NCI-H2081 (cell line): ENCODE measurements at places on chromosomes 5 and 9.

DNA sequence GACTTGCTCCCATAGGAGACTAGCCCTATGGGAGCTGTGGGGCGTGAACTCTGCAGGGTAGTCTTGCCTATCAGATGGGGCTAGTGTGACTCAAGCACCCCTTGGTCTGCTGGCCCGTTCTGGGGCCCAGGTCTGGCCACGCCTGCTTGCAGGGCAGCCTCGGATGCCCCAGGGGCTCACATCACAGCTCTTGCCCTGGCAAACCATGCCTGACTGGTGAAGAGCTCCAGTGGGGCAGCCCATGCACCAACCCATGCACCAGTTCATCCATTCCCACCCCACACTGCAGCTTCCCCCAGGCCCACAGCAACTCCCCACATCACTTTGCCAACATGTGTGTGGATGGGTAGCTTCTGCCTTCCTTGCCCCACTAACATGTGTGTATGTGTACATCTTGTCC lies 93.9 kb upstream of the PRLR start:
- no peak for DNase-seq

DNA sequence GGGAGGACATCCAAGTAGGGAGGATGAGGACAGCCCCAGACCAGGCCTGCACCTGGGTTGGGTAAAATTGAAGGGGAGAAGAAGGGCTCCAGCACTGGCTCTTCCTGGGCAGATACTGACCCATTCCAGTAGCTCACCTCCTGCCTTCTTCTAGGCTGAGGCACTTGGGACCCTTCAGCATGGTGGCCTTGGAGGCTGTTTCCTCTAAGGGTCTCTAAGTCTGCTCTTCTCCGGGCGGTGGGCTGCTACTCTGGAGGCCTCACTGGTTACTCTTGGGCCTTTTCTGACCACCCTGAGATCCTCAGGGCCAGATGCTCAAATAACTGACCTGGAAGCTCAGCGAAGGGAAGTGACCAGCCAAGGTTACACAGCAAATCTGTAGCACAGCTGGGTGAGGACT lies 2.8 kb upstream of the TIFAB start:
- no peak for DNase-seq

GRCh38 chr5:24497591-24498157 lies 147.1 kb downstream of the CDH10 start:
- no peak for DNase-seq

DNA sequence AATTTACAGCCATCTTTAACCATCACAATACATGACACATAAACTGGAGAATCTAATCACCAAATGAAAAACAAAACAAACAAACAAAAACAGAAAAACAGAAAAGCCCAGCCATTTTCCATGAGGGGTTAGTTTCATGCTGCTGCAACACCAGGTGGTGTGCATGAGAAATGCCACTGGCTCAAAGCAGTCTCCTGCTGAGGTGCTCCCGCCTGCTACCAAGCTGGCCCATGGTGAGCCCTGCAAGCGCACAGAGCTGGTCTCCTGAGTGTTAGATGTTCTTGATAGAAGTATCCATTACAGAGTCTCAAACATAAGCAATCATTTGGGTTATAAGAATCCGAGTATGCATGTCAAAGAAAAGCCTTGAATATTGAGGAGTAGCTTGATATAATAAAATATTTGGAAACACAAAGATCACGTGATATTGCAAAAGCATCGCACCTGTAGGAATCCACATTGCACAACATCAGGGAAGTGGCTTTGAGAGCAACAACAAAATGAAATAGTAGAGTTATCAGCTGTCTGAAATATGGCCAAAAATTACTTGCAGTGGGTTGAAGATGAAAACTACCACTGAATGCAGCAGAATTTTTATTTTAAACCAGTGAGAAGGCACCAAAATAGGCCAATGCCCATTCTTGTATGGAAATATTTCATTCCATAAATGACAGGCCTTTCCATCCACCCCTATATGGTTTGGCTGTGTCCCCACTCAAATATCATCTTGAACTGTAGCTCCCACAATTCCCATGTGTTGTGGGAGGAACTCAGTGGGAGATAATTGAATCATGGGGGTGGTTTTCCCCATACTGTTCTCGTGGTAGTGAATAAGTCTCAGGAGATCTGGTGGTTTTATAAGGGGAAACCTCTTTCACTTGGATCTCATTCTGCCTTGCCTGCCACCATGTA lies 194.8 kb downstream of the SYK start:
- no peak for DNase-seq

- DNase-seq: no peak
Measured at GRCh38 chr5:142869886-142870285, 99.7 kb downstream of the ARHGAP26 start.

DNA sequence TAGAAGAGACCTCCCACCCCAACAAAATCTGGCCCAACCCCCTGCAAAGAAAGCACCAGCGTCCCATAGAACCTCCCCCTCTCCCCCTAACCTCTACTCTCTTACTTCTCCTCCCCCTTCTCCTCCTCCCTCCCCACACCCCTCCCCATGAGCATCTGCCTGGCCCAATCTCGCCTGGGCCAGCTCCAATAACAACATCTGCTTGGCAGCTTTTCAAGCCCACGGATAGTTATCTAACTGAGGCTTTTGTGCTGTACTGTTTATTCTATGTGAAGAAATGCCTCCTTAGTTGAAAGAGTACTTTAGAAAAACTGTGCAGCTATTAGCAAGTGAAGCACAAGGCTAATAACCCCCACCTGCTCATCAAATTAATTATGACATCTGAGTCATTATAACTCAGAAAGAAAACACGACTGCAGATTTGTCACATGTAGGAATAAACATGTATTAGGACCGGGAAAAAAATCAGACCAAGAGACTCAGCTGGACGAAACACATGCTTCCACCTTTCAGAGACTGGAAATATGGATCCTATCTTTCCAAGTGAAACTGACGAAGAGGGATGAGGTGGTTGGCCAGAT lies 42.8 kb downstream of the NFIB start:
- peak; percentile 95 for DNase-seq

- DNase-seq: peak; percentile 48
Measured at GRCh38 chr9:72315089-72315509, 49.9 kb downstream of the ZFAND5 start.

- no peak for DNase-seq
Measured at GRCh38 chr5:160245506-160246086, 16.3 kb downstream of the FABP6 start.

DNA sequence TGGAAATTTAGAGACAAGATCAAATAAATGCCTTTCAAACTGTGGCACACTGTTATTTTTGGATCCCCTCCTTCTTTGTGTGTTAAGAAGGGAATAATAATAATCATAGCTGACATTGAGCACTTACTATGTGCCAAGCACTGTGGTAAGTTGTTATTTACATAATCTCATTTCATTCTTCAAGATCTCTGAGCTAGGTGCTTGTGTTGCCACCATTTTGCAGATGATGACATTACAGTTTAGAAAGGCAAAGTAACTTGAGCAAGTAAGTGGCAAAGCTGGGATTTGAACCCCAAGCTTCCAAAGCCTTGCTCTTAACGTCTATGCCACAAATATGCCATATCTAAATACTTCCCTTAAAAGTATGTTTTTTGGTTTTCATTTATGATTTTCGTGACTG lies 121.8 kb upstream of the TMEM161B start:
- DNase-seq: no peak

- no peak for DNase-seq
Measured at GRCh38 chr9:81664638-81665222, 24.6 kb downstream of the TLE1 start.

DNA sequence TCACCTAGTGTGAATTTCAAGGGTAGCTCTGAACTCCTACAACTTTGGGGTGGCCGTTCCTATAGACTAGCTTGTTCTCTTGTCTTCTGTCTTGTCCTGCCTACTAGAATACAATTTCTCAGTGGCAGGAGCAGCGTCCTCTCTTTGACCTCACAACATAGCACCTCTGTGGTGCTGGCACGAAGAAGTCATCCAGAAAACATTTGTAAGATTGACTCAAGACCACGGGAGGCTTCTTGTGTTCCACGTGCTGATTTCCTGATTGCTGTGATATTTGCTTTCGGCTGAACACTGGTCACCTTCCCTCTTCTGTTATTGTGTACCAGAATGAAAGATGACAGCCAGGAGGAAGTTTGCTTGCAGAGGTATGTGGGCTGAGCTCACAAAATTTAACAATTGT lies 27.0 kb downstream of the SLC1A1 start:
- no peak for DNase-seq

DNA sequence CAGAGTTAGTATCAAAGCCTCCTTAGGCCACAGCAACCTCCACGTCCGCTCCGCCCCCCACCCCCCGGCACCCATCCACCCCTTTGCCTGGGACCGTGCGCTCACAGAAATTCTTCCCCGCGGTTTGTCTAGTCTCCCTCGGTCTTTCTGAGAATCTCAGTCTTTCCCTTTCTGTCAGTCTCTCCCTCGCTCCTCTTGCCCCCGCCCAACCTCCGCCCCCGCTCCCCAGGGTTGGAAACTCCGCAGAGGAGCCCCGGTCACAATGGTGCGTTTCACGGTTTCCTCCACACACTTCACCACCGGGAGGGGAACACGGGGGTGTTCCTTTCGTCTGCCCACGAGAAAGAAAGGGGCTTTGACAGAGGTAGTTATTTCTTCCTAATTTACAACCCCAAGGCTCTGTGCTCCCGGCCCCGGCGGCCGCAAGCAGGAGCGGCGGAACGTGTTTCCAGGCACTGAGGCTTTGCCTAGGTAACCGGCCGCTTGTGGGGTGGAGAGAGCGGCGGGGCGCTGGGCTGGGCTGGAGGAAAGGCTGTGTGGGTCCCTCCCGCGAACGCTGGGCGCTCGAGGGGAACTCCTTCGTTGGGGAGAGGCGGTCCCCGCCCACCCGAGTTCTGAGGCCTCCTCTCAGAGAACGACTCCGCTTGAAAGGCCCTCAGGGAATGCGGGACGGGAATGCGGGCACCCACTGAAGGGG lies 2.1 kb downstream of the NR4A3 start:
- DNase-seq: no peak

DNA sequence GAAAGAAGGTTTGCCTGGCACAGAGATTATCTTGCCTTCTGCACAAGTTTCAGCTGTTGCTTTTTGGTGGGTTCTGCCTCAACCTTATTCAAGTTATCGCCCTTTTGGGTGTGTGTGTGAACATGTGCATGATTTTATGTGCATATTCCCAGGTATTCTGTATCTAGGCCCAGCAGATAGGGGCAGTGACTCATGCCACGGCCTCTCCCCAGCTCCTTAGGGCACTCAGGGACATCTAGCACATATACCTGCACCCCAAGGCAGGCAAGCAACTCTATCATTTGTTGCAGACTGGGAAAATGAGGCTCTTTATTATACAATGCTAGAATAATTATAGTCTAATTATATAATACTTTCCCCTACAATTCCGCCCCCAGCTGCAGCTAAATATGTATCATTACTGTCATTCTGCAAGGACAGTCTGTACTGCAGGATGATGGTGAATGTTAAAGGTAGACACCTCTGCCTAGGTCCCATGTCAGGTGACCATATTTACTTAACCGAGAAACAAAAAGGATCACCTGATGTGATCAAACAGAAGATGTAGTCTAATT lies 128.9 kb downstream of the PDE8B start:
- DNase-seq: peak; percentile 39
